ENCODE measurements at places on chromosomes 4 and X.
A peak's percentile ranks its signal among the peaks of the same experiment; 100 is the strongest.

- no peak for DNase-seq
Measured at GRCh38 chrX:57977992-57978391, 67.7 kb upstream of the ZXDA start.

GRCh38 chr4:55866973-55867574, 13.6 kb downstream of the EXOC1 start:
- peak; percentile 57 for DNase-seq

DNA sequence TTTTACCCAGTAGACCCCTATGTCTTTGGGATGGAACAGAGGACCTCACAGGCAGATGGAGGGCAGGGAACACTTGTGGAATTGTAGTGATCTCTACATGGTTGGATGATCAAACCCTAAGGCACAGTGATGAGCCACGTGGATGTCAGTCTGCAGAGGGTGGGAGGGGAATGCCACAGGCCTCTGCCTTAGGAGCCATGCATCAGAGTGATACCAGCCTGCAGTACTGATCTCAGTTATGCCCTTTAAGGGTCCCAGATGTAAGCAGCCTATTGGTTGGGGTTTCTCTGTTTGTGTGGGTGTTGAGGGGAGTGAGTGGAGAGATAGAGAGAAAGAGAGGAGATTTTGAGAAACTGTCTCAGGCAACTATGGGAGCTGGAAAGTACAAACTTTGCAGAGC, 39.9 kb upstream of the XAGE1B start:
- no peak for DNase-seq

GRCh38 chr4:151658959-151659600, 101.7 kb downstream of the GATB start:
- DNase-seq = no peak

- DNase-seq = no peak
Measured at GRCh38 chr4:61376301-61376700, 176.2 kb downstream of the ADGRL3 start.

All from globus pallidus (tissue), 1 donor.